ENCODE measurements at places on chromosomes 7 and 10. TPM values are rescaled to one million over a fixed set of nuclear protein-coding genes. Genes with fewer than 3 reads are reported as not detected.

Gene MNX1
- not detected for total RNA-seq

Gene CALHM3
- not detected for total RNA-seq

Gene FANK1
- total RNA-seq = 2.0 TPM

Gene CYP26C1
- total RNA-seq = not detected

Gene ATP6V1F
- 38.2 TPM for total RNA-seq

Gene CAMK1D
- total RNA-seq = 7.6 TPM

Gene HOXA5
- 12.5 TPM for total RNA-seq

Gene TSPAN12
- 29.4 TPM for total RNA-seq

Gene SPDYE2B
- not detected for total RNA-seq

Gene ELMO1
- 86.7 TPM for total RNA-seq

Gene GET4
- total RNA-seq = 11.6 TPM

- DNase-seq = no peak
Measured at GRCh38 chr10:35559416-35559815, 45.7 kb upstream of the GJD4 start.

DNA sequence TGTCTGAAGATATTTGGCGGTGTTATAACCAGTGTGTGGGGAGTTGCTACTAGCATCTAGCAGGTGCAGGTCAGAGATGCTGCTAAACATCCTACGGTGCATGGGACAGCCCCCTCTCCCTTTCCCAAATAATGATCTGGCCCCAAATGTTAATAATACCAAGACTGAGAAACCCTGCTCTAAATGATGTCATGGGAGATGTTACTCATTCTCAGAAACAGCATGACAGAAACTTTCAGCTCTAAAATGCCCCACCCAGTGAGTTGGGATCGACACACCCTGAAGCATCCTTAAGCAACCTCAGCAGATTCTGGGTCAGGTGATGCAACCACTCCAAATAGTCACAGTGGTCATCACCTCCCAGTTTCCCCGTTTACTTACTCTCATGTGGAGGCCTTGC is 108.8 kb upstream of the MPP7 start:
- no peak for DNase-seq

DNA sequence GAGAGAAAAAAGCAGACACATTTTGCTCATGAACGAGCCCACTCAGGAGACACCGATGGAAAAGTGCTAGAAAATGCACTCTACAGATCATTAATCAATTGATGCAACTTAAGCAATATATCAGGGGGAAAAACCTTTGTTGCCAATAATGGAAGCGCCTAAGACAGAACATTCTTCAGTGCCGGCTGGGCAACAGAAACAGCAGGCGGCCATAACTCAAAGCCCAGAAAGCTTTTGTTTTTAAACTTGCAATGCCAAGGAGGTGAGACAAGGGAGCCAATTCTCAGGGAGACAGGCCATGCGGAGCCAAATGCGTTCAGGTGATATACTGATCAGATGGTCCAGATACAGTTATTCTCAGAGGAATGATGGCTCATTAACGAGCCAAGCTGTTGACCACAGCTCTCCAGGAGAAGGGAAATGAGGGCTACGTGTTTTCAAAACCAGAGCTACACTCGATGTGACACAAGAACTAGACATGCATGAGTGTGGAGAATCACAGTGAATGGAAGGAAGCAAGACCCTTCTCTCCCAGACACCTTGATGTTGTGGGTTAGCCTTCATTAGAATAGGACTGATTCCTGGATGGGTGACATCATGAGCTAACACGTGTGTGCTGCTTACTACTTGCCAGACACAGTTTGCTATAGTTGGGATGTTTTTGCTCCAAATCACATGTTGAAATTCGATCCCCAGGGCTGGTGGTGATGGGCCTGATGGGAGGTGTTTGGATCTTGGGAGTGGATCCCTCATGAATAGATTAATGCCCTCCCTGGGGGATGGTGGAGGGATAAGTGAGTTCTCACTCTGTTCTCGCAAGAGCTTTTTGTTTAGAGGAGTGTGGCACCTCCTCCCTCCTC is 79.1 kb upstream of the KCNMA1 start:
- DNase-seq = no peak

- DNase-seq = no peak
Measured at GRCh38 chr10:113362645-113363091, 190.2 kb upstream of the HABP2 start.

DNA sequence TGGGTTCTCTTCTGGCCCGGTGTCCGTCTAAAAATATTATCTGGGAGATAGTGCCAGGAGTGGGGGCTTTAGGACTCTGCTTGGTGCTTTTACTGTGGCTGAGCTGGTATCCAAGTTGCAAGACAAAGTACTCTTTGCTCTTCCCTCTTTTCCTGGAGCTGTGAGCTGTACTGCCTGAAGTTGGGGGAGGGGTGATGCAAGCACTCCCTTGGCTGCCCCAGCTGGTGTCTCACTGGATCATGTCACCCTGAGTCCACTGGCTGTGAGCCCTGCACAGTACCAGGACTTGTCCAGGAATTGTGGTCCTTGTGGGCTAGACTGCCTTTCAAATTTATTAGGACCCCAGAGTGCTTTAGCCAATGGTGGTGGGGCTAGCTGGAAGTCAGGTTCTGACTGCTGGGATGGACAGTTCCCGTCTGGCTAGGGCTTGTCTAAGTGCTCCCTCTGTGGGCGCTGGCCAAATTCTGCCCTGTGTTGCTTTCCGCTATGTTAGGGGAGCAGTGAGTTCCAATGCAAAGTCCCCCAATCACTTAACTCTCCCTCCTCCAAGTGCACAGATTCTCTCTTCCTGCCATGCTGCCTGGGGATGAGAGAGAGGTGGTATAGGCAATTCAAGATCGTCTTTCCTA is 13.1 kb downstream of the CC2D2B start:
- no peak for DNase-seq

- DNase-seq = no peak
Measured at GRCh38 chr10:3867454-3868270, 82.7 kb upstream of the KLF6 start.

DNA sequence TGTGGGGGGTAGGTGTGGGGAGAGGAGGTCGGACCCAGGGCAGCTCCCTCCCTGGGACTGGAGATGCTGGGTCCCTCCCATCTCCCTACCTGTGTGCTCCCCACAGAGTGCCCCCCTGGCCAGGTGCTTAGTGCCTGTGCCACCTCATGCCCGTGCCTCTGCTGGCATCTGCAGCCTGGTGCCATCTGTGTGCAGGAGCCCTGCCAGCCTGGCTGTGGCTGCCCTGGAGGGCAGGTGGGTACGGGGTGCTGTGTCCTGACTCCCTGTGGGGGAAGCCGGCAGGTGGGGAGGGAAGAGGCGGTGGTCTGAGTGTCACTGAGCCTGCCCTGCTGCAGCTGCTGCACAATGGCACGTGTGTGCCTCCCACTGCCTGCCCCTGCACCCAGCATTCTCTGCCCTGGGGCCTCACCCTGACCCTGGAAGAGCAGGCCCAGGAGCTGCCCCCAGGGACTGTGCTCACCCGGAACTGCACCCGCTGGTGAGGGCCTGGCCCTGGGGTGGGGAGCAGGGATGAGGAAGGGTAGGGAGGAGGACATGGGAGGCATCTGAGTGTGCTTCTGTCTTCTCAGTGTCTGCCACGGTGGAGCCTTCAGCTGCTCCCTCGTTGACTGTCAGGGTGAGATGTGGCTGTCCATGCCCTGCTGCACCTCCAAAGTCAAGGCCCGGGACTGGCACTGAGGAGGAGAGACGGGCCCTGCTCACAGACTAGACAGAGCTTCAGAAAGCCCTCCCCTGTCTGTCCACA is 11.7 kb upstream of the ZNF862 start:
- DNase-seq = no peak

DNA sequence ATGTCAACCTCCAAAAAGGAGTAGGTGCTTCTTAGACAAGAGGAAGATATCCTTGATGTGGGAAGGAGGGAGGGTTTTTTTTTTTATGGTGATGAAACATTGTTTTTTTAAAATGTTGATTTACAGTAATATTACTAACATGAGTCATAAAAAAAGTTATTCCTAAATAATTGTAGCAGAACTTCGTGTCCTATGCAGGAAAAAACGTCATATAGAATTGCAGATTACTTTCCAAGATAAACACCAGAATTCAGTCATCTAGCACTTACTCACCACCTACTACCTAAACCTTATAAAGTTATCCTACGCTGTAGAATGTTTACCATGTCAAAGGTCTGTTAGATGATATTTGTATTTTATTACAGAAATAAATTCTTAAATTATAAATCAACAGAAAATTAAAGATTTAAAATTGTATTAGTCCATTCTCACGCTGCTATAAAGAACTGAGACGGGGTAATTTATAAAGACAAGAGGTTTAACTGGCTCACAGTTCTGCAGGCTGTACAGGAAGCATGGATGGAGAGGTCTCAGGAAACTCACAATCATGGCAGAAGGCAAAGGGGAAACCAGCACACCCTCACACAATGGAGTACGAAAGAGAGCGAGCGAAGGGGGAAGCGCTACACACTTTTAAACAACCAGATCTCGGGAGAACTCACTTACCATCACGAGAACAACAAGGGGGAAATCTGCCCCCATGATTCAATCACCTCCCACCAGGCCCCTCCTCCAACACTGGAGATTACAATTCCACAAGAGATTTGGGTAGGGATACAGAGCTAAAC is 105.2 kb upstream of the NEBL start:
- DNase-seq = no peak

DNA sequence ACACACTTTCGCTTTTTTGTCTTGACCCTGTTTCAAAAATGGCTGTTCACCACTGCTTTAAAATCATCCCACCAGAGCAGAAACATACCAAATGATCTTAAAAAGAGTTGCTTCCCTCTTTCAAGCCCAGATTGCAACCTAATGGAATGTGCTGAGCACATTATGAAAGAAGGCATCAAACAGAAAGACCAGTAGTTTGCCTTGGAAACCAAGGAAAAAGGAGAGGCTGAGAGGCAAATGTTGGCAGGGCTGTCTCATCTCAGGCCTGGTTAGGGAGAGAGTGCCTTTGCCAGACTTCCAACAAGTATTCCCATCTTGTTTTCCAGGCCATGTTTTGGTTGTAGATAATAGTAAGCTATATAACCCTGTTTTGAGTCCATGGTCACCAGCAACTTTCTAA is 64.3 kb downstream of the ABCB4 start:
- DNase-seq = no peak

GRCh38 chr7:42902331-42902730 is 9.5 kb downstream of the C7orf25 start:
- no peak for DNase-seq

- DNase-seq = no peak
Measured at GRCh38 chr7:145360511-145361100, 524.8 kb upstream of the TPK1 start.

GRCh38 chr7:4835398-4836205 is 26.2 kb downstream of the PAPOLB start:
- no peak for DNase-seq

DNA sequence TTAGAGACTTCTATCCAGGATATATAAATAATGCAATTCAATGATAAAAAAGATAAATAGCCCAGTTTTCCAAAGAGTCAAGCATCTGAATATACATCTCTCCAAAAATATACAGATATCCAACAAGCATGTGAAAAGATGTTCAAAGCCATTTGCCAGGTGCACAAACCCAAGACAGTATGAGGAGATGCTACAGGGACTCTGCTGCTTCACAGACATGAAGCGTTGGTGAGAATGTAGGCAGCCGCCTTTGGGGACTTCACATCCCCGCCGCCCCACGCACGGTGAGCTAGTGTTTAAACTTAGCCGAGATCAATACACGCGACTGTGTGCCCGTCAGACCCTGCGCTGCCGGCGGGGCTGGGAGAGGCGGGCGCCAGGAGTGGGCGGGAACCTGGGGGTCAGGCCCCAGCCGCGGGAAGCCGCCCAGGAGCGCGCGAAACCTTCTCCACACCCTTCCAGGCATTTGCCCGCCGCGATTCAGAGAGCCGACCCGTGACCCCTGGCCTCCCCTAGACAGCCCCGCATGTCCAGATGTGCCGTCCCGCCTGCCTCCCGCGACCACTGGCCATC is 927 bp upstream of the ALOX5 start:
- no peak for DNase-seq
